COR-L47 (cell line): ENCODE measurements at places on chromosomes 2 and 18.

DNA sequence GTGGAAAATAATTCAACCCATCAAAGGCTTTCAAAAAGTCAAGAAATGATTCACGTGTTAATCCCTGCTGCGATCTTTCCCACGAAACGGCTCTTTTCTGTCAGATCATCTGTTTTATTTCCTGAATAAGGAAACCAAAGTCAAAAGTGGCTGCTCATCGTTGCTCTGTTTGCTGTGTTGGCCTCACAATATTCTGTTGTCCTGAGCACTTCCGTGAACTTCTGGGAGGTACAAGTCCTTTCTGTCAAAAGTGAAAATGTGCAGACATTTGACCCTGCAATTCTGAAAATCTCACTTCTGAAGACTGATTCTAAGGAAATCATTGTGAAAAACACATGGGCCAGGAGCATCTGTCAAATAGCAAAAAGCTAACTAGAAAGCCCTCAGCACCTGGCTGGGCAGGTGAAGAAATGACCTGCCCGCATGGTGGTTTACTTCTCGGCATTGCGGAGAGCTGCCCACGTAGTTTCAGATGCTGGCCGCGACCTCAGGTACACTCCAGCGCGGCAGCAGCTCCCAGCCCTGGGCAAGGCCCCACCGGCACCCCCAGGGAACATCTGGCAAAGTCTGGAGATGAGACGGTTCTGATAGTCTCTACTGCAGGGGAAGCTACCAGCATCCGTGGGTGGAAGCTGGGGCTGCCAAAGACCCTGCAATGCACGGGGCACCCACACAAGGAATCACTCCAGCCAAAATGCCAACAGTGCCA, 31.9 kb upstream of the GPC1 start:
- DNase-seq: no peak

- DNase-seq: no peak
These were observed 55.0 kb upstream of the PKDCC start for GRCh38 chr2:41992671-41993434.

GRCh38 chr2:30580391-30580790, 133.3 kb downstream of the LCLAT1 start:
- no peak for DNase-seq

- peak; percentile 22 for DNase-seq
These were observed 43.6 kb upstream of the IHH start for GRCh38 chr2:219104107-219105035.

DNA sequence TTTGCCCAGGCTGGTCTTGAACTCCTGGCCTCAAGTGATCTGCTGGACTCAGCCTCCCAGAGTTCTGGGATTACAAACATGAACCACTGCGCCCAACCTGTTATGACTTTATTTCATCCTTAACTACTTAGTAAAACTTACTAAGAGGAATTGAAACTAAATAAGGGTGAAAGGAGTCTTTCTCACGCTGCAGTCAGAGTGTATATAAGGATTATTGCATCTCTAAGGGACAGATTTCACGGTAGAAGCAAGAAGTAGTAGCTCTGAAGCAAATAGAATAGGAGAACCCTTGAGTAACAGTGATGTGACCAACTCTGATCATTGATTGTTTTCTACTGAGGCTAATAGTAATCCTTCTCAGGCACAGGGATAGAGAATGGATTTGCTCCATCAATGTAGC, 960.1 kb downstream of the CPS1 start:
- DNase-seq: no peak

DNA sequence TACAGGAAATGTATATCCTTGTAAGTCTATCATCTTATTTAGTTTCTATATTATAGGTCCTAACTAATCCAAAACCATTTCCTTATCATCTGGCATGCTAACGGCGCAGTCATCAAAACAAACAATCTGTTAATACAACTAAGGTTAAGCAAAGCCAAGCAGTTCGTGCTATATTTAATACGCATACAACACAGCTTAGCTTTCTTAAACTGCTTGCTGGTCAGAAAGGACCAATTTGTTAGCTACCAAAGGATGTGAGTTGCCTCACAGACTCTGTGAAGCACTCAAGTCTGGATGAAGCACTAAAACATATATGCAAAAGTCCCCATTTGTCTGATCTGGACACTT, 67.0 kb downstream of the ZEB2 start:
- DNase-seq: no peak

- DNase-seq: peak; percentile 31
These were observed 62.2 kb upstream of the SCYGR2 start for GRCh38 chr2:227536445-227536844.

GRCh38 chr18:79826966-79827365, 29.2 kb downstream of the KCNG2 start:
- DNase-seq: no peak

DNA sequence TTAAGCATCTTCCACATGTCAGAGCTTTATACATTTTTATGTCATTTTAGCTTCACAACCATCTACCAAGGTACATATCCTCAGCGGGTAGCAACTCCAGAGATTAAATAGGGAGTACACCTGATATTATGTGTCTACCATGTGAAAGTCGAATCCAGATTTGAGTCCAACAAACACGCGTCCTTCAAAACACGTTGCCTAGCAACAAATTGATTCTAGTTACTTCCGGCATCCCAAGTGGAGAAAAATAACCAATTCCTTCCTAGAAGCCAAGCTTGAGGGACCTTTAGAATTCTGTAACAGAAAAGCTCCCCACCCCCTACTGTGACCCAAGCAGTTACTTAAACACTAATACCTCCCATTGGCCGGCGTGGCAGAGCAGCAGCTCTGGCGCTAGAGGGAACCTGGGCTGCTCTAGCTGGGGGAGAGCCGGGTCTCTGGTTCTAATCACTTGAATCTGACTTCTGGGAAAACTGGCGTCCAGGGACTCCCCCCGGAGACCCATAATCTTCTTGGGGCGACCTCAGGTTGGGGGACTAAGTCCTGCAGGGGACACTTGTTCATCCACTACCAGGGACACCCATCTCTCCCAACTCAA, at the start of gene ERICH2:
ERICH2 (plus strand) TSS at position 371 of the 598 bp plus-strand sequence. CDS start 304 bp downstream, outside the sequence.
- peak; percentile 66 for DNase-seq

GRCh38 chr2:75241696-75242095, 42.4 kb upstream of the TACR1 start:
- DNase-seq: no peak

DNA sequence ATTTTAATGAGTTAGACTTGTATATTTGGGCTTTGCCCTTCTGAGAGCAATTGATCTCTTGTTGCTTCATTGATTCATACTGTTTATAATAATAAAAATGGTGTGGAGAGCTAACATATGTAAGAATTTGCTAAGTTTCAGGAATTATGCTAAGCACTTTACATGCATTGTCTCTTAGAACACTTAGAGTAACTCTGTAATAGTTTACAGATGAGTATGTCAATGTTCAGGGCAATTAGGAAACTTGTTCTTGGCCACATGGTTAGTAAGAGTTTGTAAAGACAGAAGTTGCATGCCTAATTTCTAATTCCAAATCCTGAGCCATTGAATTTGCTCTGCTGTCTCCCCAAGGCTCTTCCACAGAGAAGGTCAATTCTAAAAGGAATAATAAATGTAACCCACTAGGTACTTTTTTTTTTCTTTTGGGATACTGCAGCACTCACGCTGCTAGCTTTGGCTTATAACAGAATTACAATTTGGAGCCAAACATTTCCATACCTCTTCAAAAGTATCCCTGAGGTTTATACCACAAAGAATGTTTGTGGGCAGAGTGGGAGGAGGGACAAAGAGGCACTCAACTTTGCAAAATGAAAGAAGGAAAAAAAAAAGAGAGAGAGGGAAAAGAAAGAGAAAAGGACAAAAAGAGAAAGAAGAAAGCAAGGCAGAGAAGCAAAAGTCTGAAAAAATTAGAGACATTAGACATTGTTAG, 232.4 kb downstream of the CALCRL start:
- DNase-seq: no peak

GRCh38 chr2:28972778-28973335, 8.2 kb upstream of the TOGARAM2 start:
- no peak for DNase-seq
